ENCODE measurements at places on chromosomes 2 and 18.
A peak's percentile ranks its signal among the peaks of the same experiment; 100 is the strongest.

- no peak for DNase-seq
Measured at GRCh38 chr2:172297531-172297930, 129.9 kb upstream of the ITGA6 start.

- DNase-seq = no peak
Measured at GRCh38 chr2:132037527-132038178, 124.1 kb downstream of the ANKRD30BL start.

- peak; percentile 76 for DNase-seq
Measured at GRCh38 chr18:58015065-58015780, 28.8 kb upstream of the NEDD4L start.

GRCh38 chr18:40013001-40013609 is 1941.9 kb upstream of the PIK3C3 start:
- DNase-seq = no peak

GRCh38 chr2:45177870-45178269 is 168.6 kb upstream of the SIX2 start:
- no peak for DNase-seq

GRCh38 chr2:42102024-42102590 is 54.3 kb downstream of the PKDCC start:
- peak; percentile 74 for DNase-seq

DNA sequence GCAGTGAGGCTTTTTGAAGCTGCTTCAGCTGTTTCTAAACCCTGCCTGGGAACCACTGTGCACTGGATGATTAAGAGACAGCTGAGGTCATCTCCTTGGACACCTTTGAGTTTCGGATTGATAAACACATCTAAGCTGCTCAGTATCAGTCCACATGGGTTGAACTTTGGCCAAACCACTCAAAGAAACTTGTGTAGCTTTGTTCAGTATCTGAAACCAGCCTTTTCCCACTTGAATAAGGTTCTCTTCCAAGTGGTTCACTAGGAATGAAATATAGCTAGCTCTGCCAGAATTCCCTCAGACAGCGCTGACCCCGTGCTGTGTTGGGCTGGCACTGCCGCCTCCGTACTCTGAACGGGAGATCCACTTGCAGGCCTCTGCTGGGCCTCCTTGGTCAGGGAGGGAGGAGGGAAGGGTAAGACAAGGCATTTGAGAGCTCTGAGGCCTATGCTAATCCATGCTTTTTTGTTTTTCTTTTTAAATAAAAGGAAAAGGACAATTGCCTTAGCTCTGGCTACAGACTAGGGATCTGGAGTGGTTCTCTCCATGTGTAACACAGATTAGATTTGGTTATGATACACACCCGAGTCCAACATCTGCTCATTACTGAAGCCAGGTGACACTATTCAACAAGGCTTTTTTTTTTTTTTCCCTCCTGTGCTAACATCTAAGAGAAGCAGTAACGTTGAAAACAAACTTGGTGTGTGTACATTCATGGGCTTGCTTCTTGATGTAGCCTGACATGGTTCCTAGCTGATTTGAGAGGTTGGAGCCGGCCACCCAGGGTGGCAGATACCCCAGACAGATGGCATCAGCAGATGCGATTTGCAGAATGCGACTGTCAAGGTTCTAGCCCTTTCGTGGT is 67.7 kb downstream of the NCK2 start:
- no peak for DNase-seq

GRCh38 chr2:42328148-42328833 is 32.7 kb downstream of the COX7A2L start:
- no peak for DNase-seq

DNA sequence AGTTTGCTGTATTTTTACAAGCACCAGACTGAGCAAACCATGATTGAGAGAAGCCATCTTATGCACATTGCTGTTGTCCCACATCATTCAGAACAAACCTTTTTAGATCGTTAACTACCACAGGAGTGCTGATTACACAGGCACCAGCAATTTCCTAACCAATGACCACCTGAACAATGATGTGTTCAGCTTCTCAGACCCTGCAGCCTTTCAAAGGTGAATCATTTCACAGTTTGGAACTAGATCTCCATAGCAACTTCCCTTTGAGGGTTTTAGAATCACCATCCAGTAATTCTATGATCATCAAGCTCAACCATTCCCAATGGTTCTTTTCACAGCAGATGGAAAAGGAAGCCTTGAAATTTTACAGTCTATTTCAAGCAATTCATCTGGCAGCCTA is 71.4 kb downstream of the OLA1 start:
- no peak for DNase-seq

GRCh38 chr2:26710743-26711456 is 18.4 kb downstream of the KCNK3 start:
- no peak for DNase-seq

DNA sequence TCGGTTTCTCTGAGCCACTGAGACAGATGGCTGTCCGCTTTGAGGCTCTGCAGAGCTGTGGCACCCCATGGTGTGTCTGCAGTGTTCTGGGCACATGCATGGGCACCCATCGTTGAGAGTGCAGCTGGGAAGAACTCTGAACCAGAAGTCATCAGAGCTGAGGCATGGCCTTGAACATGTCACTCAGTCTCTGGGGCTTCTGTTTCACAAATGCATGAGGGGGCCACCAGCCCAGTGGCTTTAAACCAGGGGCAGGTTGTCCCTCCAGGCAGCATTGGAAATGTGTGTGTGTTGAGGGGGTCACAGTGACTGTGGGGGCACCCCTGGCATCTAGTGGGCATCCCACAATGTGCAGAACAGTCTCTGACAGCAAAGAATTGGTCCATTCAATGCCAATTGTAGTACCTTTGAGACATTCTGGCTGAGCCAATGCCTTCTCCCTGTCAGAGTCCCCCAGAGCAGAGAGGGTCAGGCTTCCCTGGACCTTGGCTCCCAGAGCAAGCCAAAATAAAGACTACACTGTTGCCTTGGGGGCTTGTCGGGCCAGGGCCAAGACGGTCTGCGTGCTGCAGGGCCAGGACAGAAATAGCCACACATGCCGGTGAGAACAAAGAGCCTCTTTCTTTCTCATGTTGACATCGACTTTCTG is 9.3 kb upstream of the PSMD1 start:
- DNase-seq = no peak

GRCh38 chr2:18506883-18507509 is 53.5 kb downstream of the RDH14 start:
- no peak for DNase-seq

- no peak for DNase-seq
Measured at GRCh38 chr2:200461846-200462710, 47.8 kb downstream of the KCTD18 start.

GRCh38 chr18:58221060-58221725 is 177.2 kb downstream of the NEDD4L start:
- no peak for DNase-seq

DNA sequence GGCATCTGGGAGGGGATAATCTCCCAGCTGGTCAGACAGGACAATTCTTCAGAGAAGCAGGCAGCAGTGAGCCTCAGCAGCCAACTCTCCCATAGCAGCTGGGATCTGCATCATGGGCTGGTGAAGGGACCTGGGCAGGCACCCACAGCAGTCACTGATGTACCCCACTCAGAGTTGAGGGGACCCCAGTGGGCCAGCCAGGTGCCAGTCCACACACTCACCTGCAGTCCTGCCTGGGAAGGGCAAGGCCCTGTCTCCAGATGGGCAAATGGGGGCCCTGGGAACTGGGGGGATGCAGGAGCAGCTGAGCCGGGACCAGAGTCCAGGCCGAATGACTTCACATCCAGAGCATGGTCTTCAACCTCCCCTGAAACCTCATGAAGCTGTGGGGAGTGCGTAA is 170.4 kb downstream of the ZFP36L2 start:
- DNase-seq = no peak

DNA sequence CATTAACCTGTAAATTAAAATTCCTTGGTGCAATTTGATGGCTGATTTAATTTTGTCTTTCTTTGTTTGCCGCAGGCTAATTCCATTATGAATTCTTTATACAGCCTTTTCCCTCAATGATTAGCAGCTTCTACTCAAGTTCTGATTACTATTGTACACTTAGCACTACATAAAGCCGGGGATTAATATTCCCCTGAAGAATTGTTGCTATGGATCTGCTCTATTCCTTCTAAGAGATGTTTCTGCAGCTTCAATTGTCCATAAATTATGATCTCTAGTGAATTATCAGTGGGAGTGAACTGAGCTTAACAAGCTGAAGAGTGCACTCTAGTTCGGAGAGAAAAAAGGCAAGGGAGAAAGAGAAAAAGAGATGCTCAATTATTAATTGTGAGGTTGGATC is 433.7 kb upstream of the SPRED2 start:
- DNase-seq = no peak

- DNase-seq = peak; percentile 12
Measured at GRCh38 chr2:200021449-200022114, 66.2 kb downstream of the MAIP1 start.

DNA sequence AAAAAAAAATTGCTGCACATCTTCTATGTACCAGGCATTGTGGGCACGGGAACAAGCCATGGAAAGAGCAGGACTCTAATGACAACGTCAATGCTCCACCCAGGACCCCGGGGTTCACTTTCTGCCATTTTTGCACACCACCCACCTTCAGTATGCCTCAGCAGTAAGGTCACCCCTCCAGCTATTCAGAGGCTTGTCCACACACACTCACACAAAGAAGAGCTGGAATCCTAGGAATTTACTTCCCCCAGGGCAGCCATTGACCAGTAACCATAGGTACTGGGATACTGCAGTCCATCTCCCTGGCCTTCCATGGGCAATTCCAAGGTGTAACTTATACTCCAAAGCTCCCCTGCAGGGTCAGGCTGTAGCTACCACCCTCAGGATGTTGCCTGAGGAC is 170.8 kb downstream of the SUCLG1 start:
- DNase-seq = no peak

GRCh38 chr2:49241501-49241900 is 87.2 kb upstream of the FSHR start:
- no peak for DNase-seq

- no peak for DNase-seq
Measured at GRCh38 chr2:48459921-48460320, 70.0 kb upstream of the STON1 start.

DNA sequence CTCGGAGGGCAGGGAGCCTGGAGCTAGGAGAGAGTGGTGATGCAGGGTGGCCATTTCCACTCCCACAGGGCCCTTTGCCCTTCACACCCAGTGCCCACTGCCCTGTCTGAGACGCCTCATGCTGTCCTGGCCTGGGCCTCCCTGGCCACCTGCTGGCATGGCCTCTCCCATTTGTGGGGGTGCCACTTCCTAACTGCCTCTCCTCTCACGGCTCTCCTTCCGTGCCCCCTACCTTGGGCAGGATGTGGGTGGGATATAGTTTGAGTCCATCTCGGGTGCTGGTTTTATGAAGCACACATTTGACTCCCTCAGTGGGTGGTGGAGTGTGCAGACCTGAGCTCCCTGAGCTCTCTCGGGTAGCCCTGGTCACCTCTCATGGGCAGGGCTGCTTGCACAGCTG is 46.0 kb downstream of the DGKD start:
- DNase-seq = no peak

- DNase-seq = no peak
Measured at GRCh38 chr2:96953611-96953978, 32.8 kb downstream of the FAM178B start.

- DNase-seq = no peak
Measured at GRCh38 chr2:68762665-68763064, 28.1 kb downstream of the ARHGAP25 start.

DNA sequence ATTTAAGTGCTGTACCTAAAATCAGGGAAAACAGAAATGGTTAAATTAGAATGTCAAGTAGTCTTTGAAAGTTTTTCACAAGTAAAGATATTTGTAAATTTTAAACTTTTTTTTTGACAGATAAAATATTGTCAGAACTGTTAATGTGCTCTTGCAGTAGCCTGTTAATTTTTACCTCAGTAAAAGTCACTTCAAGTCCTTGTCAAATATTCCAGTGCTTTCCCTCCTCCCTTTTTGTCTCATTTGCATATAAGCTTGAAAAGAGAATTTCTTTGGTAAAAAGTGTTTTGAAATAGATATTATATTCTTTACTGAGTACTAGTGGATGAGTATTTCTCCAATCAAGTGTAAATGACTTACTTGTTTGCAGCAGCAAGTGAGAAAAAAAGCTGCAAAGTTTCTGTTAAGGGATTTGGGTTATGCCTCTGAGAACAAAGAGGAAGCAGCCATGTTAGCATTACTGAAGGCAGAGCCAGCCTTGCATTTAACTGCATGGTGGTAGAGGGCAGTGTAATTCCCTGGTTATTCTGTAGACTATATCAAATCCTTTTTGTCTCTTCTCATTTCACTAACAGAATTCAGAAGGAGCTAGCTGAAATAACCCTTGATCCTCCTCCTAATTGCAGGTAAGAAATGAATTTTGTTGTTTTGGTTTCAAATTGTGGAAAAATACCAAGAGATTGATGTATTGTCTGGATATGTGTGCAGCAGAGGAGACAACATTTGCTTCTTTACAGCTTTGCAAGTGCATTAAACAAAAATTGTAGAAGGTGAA is 3.2 kb downstream of the UBE2E3 start:
- no peak for DNase-seq

DNA sequence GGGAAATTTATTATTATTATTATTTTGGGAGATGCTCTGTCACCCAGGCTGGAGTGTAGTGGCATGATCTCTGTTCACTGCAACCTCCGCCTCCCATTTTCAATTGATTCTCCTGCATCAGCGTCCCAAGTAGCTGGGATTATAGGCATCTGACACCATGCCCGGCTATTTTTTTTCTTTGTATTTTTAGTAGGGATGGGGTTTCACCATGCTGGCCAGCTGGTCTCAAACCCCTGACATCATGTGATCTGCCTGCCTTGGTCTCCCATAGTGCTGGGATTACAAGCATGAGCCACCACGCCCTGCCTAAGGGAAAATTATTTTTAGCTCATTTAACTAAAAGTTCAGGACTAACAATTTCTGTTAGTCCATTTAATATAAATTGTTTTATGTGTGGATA is 109.2 kb upstream of the SESTD1 start:
- no peak for DNase-seq

DNA sequence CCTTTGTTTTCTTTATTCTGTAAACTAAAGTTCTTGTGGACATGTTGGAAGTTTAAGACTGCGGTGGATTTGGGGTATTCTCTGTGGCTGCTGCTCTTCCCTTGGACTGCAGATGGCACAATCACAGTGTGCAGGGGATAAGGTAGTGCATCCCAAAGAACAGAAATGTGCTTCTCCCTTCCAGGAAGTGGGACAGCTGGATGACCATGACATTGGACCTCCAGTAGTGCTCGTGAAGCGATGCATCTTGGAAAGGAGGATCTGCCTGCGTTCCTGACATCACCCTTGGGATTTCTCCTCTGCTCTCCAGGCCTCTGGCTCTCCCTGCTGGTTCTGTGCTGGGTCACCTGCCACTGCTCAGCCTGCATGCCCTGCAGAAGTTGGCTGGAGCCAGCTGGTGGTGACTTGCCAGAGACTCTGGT is 109.9 kb downstream of the SLC4A3 start:
- no peak for DNase-seq

DNA sequence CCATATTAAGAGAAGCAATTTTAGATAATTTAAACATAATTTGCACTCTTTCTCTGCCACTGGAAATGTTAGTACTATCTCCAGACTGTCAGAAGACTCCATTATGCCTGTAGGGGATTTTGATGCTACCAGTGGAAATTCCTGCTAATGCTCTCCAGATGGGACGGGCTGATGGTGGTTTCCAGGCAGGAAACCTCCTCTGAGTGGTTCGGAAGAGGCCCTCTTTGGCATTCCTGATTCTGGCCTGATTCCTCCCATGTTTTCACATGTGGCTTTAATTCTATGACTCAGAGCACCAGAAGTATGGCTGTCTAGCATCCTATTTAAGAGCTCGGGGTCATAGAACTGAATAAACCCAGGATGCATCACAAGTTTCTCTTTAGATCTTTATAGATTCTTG is 70.9 kb upstream of the ST6GAL2 start:
- DNase-seq = no peak
